ENCODE measurements at places on chromosomes 5 and 9. TPM values are rescaled to one million over a fixed set of nuclear protein-coding genes. Genes with fewer than 3 reads are reported as not detected.

CHSY3 gene
- total RNA-seq: 2.9 TPM

PCDHGA6 gene
- 1.5 TPM for total RNA-seq

HTR1A gene
- not detected for total RNA-seq

RC3H2 gene
- total RNA-seq: 33.7 TPM

ANKRD31 gene
- 0.06 TPM for total RNA-seq

GRCh38 chr5:435961-436640, 6.9 kb upstream of the EXOC3 start:
- DNase-seq: no peak

DNA sequence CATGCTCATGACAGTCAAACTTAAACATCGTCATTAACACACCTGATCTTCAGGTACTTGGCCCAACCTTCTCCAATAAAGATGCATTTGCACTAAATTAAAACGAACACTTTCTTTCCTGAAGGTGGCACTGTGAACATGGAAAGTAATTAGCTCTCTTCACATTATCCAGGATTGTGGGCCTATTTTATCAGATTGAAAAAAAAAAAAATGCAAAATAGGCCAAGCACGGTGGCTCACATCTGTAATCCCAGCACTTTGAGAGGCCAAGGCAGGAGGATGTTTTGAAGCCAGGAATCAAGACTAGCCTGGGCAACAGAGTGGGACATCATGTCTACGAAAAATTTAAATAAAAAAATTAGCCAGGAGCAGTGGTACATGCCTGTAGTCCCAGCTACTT, 14.4 kb upstream of the CDC20B start:
- no peak for DNase-seq

- no peak for DNase-seq
Observed at GRCh38 chr9:37370968-37371563, 51.4 kb upstream of the GRHPR start.

DNA sequence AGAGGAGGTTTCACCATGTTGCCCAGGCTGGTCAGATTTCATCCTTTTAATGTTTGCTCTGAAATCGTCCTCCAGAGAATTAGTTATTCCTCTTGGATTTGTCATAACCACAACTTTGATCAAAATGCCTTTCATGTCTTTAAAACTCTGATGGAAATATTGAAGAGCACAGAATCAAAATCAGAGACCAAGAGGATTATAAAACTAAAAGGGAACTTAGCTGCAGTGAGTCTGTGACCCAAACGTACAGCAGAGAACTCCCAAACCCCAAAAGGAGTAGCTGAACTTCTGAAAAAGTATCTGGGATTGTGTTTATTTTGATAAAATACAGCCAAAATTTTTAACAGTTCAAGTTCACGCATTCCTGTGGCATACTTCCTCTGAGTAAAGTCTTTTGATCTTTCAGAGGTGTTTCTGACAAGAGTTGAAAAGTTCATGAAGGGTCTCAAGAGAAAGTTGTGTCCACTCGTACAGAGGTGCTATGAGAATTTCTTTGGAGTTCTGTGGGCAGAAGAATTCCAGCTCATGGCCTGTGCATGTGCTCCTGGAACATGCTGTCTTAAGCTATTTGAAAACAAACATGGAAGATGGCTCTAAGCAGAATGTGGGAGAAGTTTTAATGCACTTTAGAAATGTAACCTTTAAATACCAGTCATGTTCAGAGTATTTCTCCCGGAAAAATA, 124.0 kb downstream of the ESM1 start:
- DNase-seq: no peak

GRCh38 chr5:4735261-4735660, 404.9 kb upstream of the ADAMTS16 start:
- DNase-seq: no peak

DNA sequence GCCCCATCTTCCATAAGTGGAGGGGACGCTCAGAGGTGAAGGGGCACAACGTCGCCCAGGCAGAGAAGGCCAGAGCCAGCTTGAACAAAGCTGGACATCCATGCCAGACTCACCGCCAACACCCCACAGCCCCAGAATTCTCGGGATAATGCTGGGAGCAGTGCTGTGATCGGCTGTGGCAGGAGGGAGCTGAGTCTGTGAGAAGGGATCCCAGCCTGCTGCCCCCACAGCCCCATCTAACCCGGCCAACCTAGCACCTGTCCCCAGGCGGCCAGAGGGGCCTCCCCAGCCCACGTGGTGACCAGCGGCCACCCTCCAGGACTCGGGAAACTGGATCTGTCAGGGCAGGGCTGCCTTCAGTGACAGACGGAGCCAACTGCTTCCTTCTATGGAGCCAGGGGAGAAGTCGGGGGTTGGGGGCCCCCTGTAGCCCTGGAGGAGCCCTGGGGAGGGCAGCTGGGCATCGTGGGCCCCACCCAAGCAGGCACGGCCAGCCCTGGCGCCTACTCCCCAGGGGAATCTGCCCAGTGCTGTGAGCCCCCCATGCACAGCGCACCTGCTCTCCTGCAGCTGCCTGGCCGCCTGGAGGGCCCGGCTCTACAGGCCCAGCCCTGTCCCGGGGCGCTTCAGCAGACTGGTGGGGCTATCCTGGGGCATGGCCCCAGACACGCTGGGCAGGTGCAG, 6.0 kb downstream of the BRD3 start:
- DNase-seq: peak; percentile 86

GRCh38 chr5:171162596-171162995, 146.5 kb upstream of the TLX3 start:
- no peak for DNase-seq

- DNase-seq: no peak
Observed at GRCh38 chr5:116371431-116371830, 203.2 kb downstream of the SEMA6A start.

GRCh38 chr5:97427235-97427634, 244.2 kb upstream of the RIOK2 start:
- DNase-seq: no peak
